Colonic mucosa (tissue), 4 donors: ENCODE measurements at places on chromosomes 7 and 10. TPM values are rescaled to one million over a fixed set of nuclear protein-coding genes. Genes with fewer than 3 reads are reported as not detected.

GRCh38 chr10:15813415-15813814, 46.9 kb downstream of the MINDY3 start:
- no peaks in the 10 kb centered on the region for H3K4me1 ChIP-seq
- no peaks in the 10 kb centered on the region for H3K36me3 ChIP-seq
- no peak overlapping the region for H3K4me3 ChIP-seq
- H3K27ac ChIP-seq, result no peak overlapping the region
- DNase-seq, result no peak

GRCh38 chr7:69172357-69173077, 425.8 kb upstream of the AUTS2 start:
- H3K4me3 ChIP-seq, result no peak overlapping the region
- no peaks in the 10 kb centered on the region for H3K4me1 ChIP-seq
- H3K27me3 ChIP-seq, result no peaks in the 10 kb centered on the region
- DNase-seq, result no peak

DNA sequence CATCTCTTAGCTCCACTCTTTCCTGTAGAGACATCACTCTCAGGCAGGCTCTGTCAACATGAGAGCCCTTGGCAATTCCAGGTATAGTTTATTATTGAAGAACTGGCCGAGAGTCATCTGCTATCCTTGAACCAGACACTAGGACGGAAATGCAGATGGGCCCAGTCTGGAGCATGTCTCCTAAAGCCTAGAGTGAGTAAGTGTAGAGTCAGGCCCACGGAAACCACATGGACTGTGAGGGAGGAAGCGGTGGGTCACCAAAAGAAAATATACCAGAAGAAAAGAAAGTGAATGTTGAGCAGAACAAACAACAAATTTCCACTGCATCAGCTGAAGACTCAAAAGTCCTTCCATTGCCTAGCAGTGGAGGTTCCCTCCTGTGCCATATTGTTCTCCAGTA, 15.7 kb upstream of the RELN start:
- no peaks in the 10 kb centered on the region for H3K27me3 ChIP-seq
- DNase-seq, result no peak
- no peaks in the 10 kb centered on the region for H3K4me1 ChIP-seq

GRCh38 chr7:98194672-98195457, 16.4 kb upstream of the BHLHA15 start:
- H3K4me1 ChIP-seq, result no peaks in the 10 kb centered on the region
- peaks cover 14% of the 10 kb centered on the region for H3K36me3 ChIP-seq
- no peak overlapping the region for H3K4me3 ChIP-seq
- H3K27me3 ChIP-seq, result no peaks in the 10 kb centered on the region
- H3K27ac ChIP-seq, result no peak overlapping the region

DNA sequence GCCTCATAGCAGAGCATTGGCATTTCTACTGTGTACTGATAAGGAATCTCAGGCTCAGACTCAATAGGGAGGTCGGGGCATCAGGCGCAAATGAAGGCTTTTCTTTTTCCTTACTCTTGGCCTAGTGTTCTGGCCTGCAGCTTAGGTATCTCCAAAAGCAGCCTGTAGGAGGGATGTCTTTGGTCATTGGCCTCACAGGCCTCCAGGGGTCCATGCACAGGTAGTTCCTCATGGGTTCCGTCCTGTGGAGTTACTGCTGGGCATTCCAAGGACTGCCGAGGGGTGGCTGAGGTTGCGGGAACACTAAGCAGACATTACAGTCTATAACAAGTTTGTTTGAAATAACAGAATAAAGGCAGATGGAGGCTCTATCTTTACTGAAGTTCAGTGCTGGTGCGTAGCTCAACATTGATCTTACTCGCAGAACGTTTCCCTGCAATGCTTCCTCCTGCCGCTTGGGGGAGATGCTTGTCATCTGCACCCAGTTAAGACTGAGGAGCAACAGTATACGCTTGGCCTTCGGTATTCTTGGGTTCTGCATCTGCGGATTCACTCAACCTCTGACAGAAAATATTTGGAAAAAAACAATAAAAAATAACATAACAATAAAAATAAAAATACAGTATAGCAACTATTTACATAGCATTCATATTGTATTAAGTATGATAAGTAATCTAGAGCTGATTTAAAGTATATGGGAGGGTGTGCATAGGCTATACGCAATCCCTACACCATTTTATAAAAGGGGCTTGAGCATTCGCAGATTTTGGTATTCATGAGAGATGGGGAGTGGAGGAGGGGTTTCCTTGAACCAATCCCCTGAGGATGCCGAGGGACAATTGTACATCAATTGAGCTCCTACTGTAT, 58.9 kb downstream of the SH2D4B start:
- no peak overlapping the region for H3K27ac ChIP-seq
- H3K4me1 ChIP-seq, result no peaks in the 10 kb centered on the region
- no peak overlapping the region for H3K4me3 ChIP-seq
- no peaks in the 10 kb centered on the region for H3K36me3 ChIP-seq
- peak; percentile 36 for DNase-seq
- H3K27me3 ChIP-seq, result no peaks in the 10 kb centered on the region

- no peaks in the 10 kb centered on the region for H3K36me3 ChIP-seq
- peak; percentile 9 for DNase-seq
- H3K27ac ChIP-seq, result peak overlapping the region; percentile 40
- no peaks in the 10 kb centered on the region for H3K27me3 ChIP-seq
- no peaks in the 10 kb centered on the region for H3K4me1 ChIP-seq
- H3K4me3 ChIP-seq, result no peak overlapping the region
These were observed 280.2 kb upstream of the PITRM1 start for GRCh38 chr10:3452683-3453361.

- no peaks in the 10 kb centered on the region for H3K4me1 ChIP-seq
- H3K27ac ChIP-seq, result no peak overlapping the region
- peaks cover 4% of the 10 kb centered on the region for H3K36me3 ChIP-seq
These were observed 104.9 kb downstream of the KMT2E start for GRCh38 chr7:105118612-105119600.

DNA sequence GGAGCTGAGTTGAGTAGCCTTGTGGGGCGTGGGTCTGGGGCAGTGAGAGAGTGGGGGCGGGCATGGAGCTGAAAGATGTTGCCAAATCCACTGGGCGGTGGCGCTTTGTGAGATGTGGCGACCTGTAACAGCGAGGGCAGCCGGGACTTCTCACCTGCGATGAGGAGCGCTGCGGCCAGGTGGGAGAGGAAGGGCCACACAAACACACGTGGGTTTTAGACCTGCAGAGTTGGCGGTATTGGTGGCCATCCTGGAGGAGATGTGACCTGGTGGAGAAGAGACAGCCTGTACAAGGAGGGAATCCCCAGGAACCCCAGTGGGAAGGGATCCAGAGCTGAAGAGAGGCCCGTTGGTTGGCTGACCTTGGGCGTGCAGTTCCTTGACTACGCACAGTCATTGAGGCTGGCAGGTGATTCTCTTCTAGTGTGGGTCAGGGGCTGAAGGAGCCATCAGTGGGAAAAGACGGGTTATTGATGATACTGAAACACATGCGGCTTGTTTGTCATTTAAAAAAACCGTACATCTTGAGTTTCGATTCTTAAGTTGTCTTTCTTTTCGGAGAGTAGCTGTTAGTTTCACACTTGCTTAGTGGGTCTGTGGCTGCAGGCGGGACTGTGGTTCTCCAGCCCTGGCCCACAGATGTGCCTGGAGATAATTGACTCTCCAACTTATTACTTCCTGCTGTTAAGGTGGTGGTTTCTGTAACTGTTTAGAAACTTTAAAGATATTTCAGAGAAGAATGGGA, 2.4 kb downstream of the CHST12 start:
- no peaks in the 10 kb centered on the region for H3K27me3 ChIP-seq
- no peaks in the 10 kb centered on the region for H3K36me3 ChIP-seq
- H3K27ac ChIP-seq, result peak overlapping the region; percentile 6

DNA sequence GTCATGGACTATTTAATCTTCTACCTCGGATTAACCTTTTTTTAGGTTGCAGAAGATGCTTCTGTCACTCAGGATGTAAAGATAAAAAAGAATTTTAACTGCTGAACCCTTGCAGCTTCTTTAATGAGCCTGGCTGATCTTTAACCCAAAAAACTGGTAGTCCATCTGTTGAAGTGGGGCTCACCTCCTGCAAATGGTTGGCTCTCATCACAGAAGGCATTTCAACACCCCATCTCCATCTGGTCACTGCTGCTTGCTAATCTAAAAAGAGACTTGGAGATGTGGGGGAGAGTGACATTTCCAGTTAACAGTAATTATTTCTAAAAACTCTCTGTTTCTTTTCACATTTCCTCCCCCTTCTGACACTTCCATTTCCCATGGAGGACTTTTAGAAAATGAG, 208.6 kb downstream of the LHFPL3 start:
- no peaks in the 10 kb centered on the region for H3K27me3 ChIP-seq
- no peak for DNase-seq
- H3K27ac ChIP-seq, result no peak overlapping the region
- no peak overlapping the region for H3K4me3 ChIP-seq
- no peaks in the 10 kb centered on the region for H3K4me1 ChIP-seq
- no peaks in the 10 kb centered on the region for H3K36me3 ChIP-seq

The LAMB4 gene
- total RNA-seq, result 0.27 TPM

DNA sequence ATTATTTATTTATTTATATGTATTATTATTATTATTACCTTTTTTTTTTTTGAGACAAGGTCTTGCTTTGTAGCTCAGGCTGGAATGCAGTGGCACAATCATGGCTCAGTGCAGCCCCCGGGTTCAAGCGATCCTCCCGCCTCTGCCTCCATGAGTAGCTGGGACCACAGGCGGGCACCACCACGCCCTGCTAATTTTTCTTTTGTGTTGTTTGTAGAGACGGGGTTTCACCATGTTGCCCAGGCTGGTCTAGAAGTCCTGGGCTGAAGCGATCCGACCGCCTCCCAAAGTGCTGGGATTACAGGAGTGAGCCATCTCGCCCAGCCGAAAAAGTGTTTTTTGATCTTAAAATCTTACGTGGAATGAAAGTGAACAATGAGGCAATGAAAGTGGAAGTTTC, 79.4 kb upstream of the C1GALT1 start:
- H3K4me3 ChIP-seq, result no peak overlapping the region
- DNase-seq, result no peak
- no peak overlapping the region for H3K27ac ChIP-seq
- H3K27me3 ChIP-seq, result no peaks in the 10 kb centered on the region

DNA sequence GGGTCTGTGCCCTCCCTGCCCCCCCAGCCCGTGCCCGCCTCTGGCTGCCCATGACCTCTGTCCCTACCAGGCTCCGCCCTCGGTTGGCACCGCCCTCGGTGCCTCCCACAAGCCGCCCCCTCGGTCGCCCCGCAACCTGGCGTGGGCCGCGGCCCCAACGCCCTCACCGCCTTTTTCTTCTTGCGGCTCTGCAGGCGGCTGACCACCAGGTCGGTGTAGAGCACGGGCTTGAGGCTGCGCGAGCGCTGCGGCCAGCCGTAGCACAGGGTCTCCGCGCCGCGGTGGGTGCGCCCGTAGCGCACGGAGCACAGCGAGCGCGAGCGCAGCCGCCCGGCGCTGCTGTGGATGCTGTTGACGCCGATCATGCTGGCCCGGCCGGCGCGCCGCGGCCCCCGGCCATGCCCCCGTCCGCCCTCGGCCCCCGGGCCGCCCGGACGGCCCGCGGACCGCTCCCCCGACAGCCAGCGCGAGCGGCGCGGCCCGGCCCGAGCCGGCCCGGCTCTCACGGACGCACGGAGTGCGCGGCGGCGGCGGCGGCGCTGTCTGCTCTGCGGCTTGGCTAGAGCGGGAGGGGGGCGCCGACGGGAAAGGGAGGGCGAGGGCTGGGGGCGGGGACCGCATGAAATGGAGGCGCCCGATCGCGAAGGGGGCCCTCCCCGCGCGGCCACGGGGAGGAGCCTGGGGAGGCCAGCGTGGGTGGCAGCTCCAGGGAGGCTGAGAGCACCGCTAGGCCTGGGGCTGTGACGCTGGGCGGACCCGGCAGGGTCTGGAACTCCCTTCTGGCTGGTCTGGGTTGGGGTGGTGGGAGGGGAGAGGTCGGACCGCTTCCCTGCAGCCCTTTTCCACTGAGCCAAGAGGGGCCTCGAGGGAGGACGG, 9.6 kb downstream of the PSD start:
- no peaks in the 10 kb centered on the region for H3K36me3 ChIP-seq
- peak overlapping the region; percentile 2 for H3K27ac ChIP-seq
- no peak for DNase-seq
- H3K4me1 ChIP-seq, result no peaks in the 10 kb centered on the region
- peaks cover 23% of the 10 kb centered on the region for H3K27me3 ChIP-seq
- peak overlapping the region; percentile 21 for H3K4me3 ChIP-seq

The ARHGEF35 gene
- 57.0 TPM for total RNA-seq

The KIF20B gene
- 13.6 TPM for total RNA-seq

DNA sequence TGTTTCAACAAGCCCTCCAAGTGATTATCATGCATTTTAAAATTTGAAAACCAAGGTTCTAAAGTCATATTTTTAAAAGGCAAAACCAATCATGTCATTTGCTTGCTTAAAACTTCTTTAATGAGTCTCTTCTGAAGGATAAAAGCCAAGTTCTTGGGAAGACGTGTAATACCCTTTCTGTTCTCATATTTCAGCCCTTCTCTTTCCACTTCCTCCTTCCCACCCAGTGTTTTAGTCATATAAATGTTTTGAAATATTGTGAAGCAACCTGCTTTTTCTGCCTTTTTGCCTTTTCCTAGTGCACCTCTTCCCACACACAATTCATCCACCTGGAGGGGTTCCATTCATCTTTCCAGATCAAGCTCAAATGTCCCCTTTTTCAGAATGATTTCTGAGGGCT, 211.1 kb upstream of the LRRTM3 start:
- no peaks in the 10 kb centered on the region for H3K27me3 ChIP-seq
- peaks cover 5% of the 10 kb centered on the region for H3K4me1 ChIP-seq
- H3K4me3 ChIP-seq, result no peak overlapping the region
- no peak overlapping the region for H3K27ac ChIP-seq
- no peak for DNase-seq

The JAKMIP3 gene
- 0.27 TPM for total RNA-seq

GRCh38 chr7:86747698-86748097, 104.0 kb downstream of the GRM3 start:
- no peaks in the 10 kb centered on the region for H3K36me3 ChIP-seq
- no peaks in the 10 kb centered on the region for H3K27me3 ChIP-seq
- DNase-seq, result no peak
- H3K4me3 ChIP-seq, result no peak overlapping the region

- no peaks in the 10 kb centered on the region for H3K36me3 ChIP-seq
- H3K27me3 ChIP-seq, result no peaks in the 10 kb centered on the region
- no peaks in the 10 kb centered on the region for H3K4me1 ChIP-seq
- DNase-seq, result no peak
- no peak overlapping the region for H3K4me3 ChIP-seq
- H3K27ac ChIP-seq, result no peak overlapping the region
These were observed 119.9 kb upstream of the DKK1 start for GRCh38 chr10:52194191-52194590.

The LRRC18 gene
- not detected for total RNA-seq

The MARCHF5 gene
- 42.8 TPM for total RNA-seq

DNA sequence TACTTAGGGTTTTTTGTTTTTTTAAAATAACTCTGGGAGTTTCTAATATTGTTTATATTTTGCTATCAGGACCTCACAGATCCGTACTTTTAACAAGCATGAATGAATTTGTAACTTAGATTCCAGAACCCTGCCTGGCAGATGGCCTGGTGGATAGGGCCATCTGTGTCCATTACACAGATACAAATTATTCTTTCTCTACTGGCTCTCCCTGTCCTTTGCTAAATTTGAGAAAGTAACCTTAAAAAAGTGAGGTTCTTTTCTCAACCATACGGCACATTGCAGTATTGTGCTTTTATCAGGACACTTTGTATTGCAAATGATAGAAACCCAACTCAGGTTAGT, 26.6 kb downstream of the LCOR start:
- DNase-seq, result no peak
- no peak overlapping the region for H3K4me3 ChIP-seq
- H3K27ac ChIP-seq, result no peak overlapping the region
- H3K27me3 ChIP-seq, result no peaks in the 10 kb centered on the region
- H3K4me1 ChIP-seq, result no peaks in the 10 kb centered on the region

The NKX1-2 gene
- total RNA-seq, result not detected

GRCh38 chr10:52063159-52063558, 250.9 kb upstream of the DKK1 start:
- H3K27me3 ChIP-seq, result no peaks in the 10 kb centered on the region
- DNase-seq, result no peak
- H3K4me1 ChIP-seq, result no peaks in the 10 kb centered on the region
- H3K4me3 ChIP-seq, result no peak overlapping the region
- no peaks in the 10 kb centered on the region for H3K36me3 ChIP-seq
- H3K27ac ChIP-seq, result no peak overlapping the region

The TEX36 gene
- not detected for total RNA-seq
